HAP-1 (cell line): ENCODE measurements at places on chromosomes 7 and 10.

DNA sequence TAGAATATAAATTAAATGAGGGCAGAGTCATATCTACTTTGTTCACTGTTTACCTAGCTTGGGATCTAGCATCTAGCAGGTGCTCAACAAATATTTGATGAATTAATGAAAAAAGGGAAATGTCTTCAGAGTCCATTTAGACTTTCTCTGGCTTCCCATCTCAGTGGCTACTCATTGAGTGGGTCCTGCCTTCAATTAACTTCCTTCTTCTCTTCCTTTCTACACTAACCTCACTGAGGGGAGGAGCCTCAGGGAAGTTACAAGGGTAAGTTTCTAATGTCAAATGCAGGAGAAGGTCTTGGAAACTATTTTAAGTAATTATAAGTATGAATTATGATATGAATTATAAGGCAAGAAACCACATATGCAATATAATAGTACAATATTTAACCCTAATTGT is 28.2 kb upstream of the MPP7 start:
- no peak for DNase-seq

DNA sequence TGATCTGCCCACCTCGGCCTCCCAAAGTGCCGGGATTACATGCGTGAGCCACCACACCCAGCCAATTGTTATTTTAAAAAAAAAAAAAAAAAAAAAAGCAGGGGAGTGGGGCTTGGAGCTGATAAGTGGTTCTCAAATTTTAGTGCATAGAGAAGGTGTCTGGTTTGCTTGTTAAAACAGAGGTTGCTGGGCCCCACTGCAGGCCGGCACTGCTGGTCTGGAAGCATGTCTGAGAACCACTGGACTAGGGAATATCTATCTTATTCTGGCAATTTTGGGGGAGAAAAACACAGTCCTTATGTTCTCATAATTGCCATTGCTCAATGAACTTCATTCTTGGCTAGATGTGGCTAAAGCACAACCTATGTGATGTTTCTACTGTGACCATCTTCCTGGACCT is 19.0 kb upstream of the FIGNL1 start:
- DNase-seq, result no peak

- DNase-seq, result no peak
Measured at GRCh38 chr7:17067691-17068090, 185.9 kb upstream of the AGR3 start.

DNA sequence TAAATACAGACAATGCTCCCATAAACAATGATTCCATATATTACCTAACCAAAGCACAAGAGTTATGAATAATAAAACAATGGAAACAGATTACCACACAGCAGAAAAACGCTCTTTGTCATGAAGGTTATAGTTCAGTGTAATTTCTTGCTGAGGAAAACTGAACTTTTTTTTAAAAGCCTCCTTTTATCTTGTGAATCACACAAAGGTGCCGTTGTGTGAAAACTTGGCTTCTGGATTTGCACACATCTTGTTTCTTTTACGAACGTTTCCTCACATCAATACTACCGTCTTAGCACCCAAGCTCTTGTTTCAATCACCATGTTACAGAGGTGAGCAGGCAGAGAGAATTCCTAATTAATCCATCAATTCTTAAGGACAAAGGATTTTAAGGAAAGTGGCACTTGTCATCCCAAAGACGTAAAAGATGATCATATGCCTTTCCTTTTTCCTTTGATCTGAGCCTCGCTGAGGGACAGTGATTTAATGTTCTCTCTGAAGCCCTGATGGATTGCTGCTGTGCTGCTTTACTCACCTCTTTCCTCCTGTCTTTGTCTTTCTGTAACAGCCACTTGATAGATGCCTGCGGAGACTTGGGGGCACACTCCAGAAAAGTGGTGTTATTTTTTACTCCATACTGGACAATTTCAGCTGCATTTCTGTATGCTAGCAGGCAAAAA is 110.1 kb downstream of the CD36 start:
- peak; percentile 68 for DNase-seq

DNA sequence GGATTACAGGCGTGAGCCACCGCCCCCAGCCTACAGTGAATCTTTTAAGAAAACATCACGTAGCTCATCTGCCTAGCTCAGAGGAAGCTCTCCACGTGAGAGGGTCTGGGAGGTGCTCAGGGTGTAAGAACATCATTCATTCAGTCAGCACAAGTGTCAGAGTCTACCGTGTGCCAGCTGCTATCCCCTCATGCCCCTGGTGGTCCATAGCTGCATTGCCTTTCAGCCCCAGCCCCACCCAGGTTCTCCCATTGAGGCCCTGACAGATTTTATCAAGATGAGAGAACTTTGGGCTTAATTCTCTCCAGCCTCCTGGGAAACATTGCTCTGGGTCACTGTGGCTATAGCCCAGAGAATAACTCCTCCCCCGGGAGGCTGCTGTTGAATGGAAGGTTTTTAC is 45.1 kb downstream of the ZNF503 start:
- peak; percentile 17 for DNase-seq

DNA sequence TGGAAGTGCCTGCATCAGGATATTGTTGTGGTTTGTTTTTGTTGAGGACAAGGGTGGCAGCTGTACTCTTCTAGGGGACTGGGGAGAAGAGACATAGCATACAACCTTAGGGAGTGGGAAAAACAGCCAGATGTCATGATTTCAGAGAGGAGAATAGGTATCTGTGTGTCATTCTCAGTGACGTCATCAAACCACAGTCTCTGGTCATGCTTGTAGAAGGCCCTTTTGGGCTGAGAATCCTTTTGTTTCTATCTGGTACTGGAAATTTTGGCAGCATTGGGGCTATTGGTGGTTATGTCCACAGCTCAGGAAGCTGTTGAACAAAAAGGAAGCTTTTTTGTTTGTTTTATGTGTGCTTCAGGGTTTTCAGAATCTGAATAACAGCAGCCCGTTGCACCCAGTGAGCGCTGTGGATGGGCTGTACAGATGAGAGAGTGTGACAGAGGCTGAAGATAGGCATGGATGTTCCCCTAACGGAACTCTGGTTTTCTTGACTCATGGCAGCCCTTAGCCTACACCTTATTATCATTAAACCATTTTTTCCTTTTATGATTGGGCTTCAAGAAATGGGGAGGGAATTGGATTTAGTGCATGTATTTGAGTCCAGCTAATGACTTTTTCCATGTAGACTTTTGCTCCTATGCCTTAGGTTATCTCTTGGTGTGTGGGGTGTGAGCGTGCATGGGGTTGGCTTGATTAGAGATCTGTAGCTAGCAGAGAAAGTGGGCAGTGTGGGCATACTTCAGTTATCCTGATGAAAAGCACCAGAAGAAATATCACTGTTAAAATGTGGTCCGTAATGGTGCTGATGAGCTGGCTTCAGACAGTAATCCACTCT is 65.7 kb downstream of the SND1 start:
- no peak for DNase-seq

GRCh38 chr10:93820434-93820833 is 62.7 kb downstream of the LGI1 start:
- DNase-seq, result no peak

DNA sequence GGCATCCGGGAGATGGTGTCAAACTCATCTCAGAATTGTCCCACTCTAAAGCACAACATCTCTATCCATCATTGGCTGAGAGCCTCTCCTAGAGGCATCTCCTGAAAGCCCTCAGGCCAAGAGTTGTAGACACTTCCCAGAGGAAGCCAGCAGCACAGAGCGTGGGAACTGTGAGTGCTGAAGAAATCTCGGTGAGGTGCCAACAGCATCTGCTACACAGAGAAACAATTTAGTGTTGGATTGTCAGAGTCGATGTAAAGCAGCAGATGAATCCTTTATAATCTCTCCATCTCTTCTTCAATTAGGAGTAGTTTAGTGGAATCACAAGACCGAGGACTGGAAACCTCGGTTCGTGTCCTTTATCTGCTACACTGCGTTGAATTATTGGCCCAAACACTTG is 172.2 kb downstream of the C7orf25 start:
- no peak for DNase-seq

DNA sequence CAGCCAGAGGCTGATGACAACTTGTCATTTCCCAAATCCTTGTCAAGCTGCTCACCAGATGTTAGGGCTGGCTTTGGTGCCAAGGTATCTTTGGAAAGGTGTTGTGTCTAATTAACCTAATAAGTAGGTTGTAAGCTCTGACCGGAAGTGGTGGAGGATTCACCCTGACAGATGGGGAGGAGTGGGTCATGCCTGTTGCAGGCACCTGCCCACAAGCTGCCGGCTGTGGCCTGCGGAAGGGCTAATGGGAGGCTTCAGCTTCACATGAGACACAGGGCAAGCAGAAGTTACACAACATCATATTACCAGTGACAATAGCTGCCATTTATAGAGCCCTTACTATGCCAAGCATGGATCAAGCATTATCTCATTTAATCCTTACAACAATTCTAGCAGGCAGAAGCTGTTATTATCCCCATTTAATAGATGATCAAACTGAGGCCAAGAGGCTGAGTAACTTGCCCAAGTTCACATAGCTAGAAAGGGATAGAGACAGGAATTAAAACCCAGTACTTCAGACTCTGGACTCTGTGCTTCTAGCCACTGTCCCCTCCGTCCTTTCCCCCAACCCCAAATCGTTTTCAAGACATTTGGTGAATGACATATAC is 63.1 kb upstream of the DUSP5 start:
- DNase-seq, result no peak
